ENCODE measurements at places on chromosomes 6 and 20. TPM values are rescaled to one million over a fixed set of nuclear protein-coding genes. Genes with fewer than 3 reads are reported as not detected.
A peak's percentile ranks its signal among the peaks of the same experiment; 100 is the strongest.

GRCh38 chr6:122790028-122790422 lies 967 bp downstream of the SMPDL3A start:
- peaks cover 17% of the 10 kb centered on the region for H3K27me3 ChIP-seq
- no peaks in the 10 kb centered on the region for H3K4me1 ChIP-seq
- H3K36me3 ChIP-seq: no peaks in the 10 kb centered on the region
- no peak overlapping the region for H3K27ac ChIP-seq

DNA sequence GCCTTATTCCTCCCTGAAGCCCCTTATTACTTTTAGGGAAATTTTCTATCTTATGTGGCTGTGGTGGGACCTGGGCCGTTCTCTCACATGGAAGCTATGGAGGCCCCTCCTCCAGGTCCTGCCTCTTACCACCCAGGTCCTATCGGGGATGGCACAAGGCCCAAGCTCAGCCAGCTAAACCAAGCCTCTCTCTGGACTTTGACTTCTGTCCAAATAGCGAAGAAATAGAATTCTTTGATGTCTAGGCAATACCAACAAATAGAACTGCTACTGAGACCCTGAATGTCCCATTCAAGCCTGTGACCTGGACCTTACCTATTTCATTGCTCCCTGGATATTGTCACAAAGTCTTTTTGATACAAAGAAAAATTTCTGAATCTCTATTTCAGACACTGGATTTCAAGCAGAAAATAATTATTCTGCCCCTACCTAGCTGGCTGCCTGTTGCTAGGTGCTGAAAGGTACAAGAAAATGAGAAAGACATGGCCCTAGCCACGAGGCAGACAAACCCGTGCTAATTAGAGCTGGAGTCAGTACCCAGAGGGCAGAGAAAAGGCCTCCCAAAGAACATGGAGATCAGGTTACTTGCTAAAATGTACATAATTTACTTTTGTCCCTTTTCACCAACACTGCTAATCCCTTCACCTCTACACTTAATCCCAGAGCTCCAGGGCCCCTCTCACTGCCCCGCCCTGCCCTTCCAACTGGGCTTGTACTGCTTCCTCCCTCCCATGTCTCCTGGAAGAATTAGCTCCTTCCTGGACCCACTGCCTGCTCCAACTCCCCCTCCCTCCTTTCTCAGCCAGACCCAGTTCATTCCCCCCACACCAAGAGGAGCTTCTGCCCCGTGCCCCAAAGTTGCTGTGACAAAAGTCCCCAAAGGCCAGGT lies 15.5 kb upstream of the NNAT start:
- no peak overlapping the region for H3K4me3 ChIP-seq
- no peaks in the 10 kb centered on the region for H3K36me3 ChIP-seq
- no peak for DNase-seq
- H3K27me3 ChIP-seq: no peaks in the 10 kb centered on the region
- H3K27ac ChIP-seq: no peak overlapping the region

The BEND6 gene
- not detected for total RNA-seq

GRCh38 chr20:44603327-44603726 lies 20.9 kb downstream of the PKIG start:
- no peak overlapping the region for H3K4me3 ChIP-seq
- H3K27ac ChIP-seq: no peak overlapping the region
- peaks cover 10% of the 10 kb centered on the region for H3K4me1 ChIP-seq
- no peak for DNase-seq

DNA sequence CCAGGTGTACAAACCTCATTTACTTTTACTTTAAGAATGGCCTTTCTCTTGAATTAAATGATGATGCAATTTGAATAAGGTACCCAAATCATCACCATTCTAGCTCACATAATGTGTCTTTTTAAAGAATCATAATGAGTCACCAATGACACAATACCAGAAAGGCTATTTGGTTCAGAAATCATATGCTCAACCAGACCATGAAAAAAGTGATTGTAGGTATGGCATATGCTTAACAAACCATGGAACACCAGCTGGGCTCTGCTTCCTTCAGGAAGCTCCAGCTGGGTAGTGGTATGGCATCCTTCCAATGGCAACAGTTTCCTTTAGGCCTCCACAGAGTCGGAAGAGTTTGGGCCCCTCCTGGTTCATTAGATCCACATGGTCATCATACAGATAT lies 128.2 kb downstream of the FRK start:
- DNase-seq: no peak
- no peaks in the 10 kb centered on the region for H3K4me1 ChIP-seq
- no peak overlapping the region for H3K4me3 ChIP-seq
- no peaks in the 10 kb centered on the region for H3K27me3 ChIP-seq
- H3K27ac ChIP-seq: no peak overlapping the region
- H3K36me3 ChIP-seq: no peaks in the 10 kb centered on the region

The GHRH gene
- total RNA-seq: not detected

DNA sequence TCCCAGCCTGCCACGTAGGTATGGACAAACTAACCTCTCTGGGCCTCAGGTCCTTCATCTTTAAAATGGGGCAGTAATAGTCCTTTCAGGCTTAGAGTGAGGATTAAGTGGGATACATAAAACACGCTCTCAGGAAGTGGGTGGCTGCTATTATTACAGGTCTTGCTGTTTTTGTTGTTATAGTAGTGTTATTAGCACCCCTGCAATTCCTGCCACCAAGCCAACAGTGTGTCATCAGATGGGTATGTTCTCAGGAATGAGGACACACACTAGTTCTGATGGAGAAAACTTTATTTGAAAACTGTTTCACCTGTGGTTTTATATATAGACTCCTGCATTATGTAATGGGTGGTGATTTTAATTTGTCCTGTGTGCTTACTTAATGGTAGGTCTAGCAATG lies 131.7 kb downstream of the LRRC1 start:
- H3K27me3 ChIP-seq: no peaks in the 10 kb centered on the region
- H3K4me3 ChIP-seq: no peak overlapping the region
- no peak overlapping the region for H3K27ac ChIP-seq

The KIF13A gene
- total RNA-seq: 0.86 TPM

DNA sequence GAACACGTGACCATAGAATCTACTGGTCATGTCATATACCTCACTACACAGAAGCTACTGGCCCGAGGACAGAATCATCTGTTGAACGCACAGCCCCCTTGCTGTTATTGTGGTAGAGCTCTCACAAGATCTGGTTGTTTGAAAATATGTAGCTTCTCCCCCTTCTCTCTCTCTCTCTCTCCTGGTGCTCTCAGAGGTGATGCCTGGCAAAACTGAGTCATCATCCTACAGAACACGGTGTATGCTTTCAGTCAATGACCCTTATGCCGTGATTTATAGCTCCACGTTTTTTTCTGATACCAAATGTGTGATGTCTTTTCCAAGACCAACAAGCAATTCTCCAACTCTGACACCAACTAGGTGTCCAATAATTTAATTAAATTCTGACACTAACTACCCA lies 13.0 kb upstream of the RBM24 start:
- H3K27ac ChIP-seq: no peak overlapping the region
- DNase-seq: no peak
- H3K36me3 ChIP-seq: no peaks in the 10 kb centered on the region
- H3K27me3 ChIP-seq: peaks cover 4% of the 10 kb centered on the region
- no peaks in the 10 kb centered on the region for H3K4me1 ChIP-seq

DNA sequence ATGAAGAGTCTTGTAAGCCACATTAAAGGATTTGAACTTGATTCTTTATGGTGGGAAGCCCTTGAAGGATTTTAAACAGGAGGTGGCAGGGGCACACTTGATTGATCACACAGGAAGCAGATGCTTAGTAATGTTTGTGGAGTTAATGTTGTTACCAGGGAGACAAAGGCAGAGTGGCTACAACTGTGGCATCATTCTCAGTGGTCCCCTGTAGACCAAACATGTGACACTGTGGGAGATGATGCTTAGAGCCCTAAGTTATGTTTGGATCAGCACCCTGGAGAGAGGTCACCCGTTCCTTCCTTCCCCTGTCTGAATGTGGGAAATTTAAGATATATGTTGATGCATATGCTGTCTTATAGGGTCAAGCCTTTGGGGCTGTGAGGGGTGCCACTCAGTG lies 53.2 kb downstream of the EIF2S2 start:
- H3K4me3 ChIP-seq: no peak overlapping the region
- no peaks in the 10 kb centered on the region for H3K36me3 ChIP-seq
- H3K4me1 ChIP-seq: peaks cover 35% of the 10 kb centered on the region
- H3K27ac ChIP-seq: no peak overlapping the region
- peak; percentile 21 for DNase-seq

DNA sequence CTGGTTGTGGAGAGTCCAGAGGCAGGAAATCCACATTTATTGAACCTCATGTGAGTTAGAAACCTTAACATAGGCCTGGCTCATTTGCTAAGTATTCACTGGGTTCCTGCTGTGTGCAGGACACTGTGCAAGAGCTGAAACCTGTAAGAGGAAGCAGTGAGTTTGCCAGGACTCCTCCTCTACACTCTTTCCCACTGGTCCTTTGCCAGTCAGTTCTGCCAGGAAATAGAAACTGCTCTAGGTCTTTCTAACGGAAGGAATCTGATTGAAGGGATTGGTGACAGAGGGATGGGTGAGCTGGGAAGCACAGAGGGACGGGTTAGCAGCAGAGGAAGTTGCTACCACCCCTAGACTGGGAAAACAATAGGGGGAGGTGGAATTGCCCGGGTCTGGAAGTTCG lies 234.2 kb upstream of the ECI2 start:
- H3K27ac ChIP-seq: no peak overlapping the region
- no peak overlapping the region for H3K4me3 ChIP-seq
- H3K27me3 ChIP-seq: peaks cover 7% of the 10 kb centered on the region
- no peaks in the 10 kb centered on the region for H3K4me1 ChIP-seq

- H3K27ac ChIP-seq: no peak overlapping the region
- H3K4me1 ChIP-seq: no peaks in the 10 kb centered on the region
- no peaks in the 10 kb centered on the region for H3K36me3 ChIP-seq
- H3K4me3 ChIP-seq: no peak overlapping the region
- no peaks in the 10 kb centered on the region for H3K27me3 ChIP-seq
Measured at GRCh38 chr6:148317739-148318138, 24.9 kb upstream of the SASH1 start.

- no peaks in the 10 kb centered on the region for H3K36me3 ChIP-seq
- no peaks in the 10 kb centered on the region for H3K4me1 ChIP-seq
- peaks cover 27% of the 10 kb centered on the region for H3K27me3 ChIP-seq
- H3K27ac ChIP-seq: no peak overlapping the region
- H3K4me3 ChIP-seq: no peak overlapping the region
Measured at GRCh38 chr6:2646346-2646745, 104.4 kb downstream of the MYLK4 start.

GRCh38 chr20:20955892-20956291 lies 150.3 kb downstream of the LINC00237 start:
- no peaks in the 10 kb centered on the region for H3K36me3 ChIP-seq
- H3K27me3 ChIP-seq: peaks cover 15% of the 10 kb centered on the region
- no peaks in the 10 kb centered on the region for H3K4me1 ChIP-seq
- no peak for DNase-seq
- H3K4me3 ChIP-seq: no peak overlapping the region

DNA sequence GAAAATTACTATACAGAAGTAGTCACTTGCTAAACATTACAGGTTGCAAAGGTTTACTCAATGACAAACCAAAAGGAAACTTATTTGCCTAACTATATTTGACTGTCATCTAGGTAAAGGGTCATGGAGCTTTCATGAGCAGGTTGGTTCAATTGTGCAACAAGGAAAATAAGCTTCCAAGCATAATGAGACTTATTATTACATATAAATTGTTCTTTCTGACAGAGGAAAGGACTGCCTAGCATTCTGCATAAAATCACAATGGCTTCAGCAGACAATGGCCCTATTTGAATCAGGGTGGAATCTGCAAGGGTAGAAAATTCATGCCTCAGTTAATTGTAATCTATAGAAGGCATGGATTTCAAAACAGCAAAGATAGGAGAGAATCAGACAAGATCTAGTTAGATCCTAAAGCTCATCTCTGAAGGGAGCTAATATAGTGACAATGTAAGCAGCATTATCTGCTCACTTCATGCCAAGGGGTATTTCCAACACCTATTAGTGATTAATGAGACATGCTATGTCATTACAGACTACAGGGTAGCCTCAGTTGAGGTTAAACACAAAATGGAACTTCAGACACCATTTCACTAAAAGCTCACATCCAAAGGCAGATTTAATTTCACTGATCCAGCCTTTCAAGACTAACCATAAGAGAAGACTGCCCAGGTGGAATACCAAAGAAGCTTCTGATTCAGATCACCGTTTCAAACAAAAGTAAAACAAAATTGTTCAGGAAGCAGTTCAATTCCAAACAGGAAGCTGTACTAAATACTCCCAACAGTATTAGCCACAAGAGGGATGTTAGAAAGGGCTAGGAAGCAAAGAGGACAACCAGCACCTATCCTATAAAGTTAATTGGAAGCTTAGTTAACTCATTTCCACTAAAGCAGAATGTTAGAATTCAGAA lies 8.5 kb downstream of the STAU1 start:
- H3K27me3 ChIP-seq: no peaks in the 10 kb centered on the region
- no peak overlapping the region for H3K4me3 ChIP-seq
- no peak overlapping the region for H3K27ac ChIP-seq
- H3K36me3 ChIP-seq: no peaks in the 10 kb centered on the region

GRCh38 chr6:167779993-167780655 lies 46.6 kb upstream of the AFDN start:
- H3K27me3 ChIP-seq: peaks cover 26% of the 10 kb centered on the region
- no peak overlapping the region for H3K4me3 ChIP-seq
- DNase-seq: no peak
- no peak overlapping the region for H3K27ac ChIP-seq

DNA sequence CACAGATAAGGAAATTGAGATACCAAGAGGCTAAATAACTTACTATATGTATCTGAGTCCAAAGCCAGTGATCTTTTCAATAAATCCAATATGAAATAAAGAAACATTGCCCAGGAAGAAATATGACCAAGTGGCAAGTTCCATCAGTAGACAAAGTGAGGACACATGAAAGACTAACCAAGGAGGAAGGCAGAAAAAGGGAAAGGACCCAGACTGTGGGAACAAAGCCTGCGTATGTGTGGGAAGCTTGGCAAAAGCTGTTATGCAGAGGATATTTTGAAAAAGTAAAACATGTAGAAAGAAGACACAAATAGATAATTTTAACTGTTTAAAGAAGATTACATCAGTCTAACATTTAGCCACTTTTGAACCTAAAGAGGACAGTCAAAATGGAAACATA lies 264.4 kb upstream of the PRDM1 start:
- H3K4me1 ChIP-seq: no peaks in the 10 kb centered on the region
- no peaks in the 10 kb centered on the region for H3K36me3 ChIP-seq
- DNase-seq: no peak
- no peak overlapping the region for H3K4me3 ChIP-seq
- no peaks in the 10 kb centered on the region for H3K27me3 ChIP-seq

The SNTA1 gene
- 4.4 TPM for total RNA-seq

The MYT1 gene
- total RNA-seq: not detected

- H3K4me3 ChIP-seq: no peak overlapping the region
- no peaks in the 10 kb centered on the region for H3K27me3 ChIP-seq
- no peaks in the 10 kb centered on the region for H3K4me1 ChIP-seq
- DNase-seq: no peak
- H3K27ac ChIP-seq: no peak overlapping the region
Measured at GRCh38 chr6:54929245-54929909, 82.8 kb downstream of the FAM83B start.

The SLC9A8 gene
- total RNA-seq: 25.6 TPM
